Urothelium cell line (cell line): ENCODE measurements at places on chromosomes 6 and 20.

DNA sequence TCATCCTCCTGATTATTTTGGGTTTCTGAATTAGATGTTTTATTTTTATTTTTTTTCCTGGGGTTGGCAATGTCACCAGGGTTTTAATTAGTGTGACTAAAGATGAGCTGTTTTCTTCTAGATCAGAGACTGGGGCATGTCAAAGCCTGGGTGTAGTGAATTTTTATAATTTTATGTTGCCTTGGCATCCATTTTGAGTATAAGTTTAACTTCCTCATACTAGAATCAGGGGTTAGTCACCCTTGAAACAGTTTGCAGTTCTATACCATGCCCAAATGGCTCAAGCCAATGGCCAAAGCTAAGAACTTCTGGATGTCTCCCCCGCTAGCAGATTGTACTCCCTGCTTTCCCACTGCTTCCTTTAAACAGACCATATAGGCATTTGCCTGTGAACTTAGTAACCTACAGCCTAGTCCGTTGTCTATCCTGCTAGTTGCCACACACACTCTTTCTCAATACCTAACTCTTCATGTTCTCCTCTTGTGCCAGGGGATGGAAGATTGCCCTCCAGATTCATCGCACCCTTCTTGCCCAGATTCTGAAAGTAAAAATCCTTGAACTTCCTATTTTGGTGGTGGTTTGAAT is 54.5 kb downstream of the KIAA0408 start:
- no peak for DNase-seq

DNA sequence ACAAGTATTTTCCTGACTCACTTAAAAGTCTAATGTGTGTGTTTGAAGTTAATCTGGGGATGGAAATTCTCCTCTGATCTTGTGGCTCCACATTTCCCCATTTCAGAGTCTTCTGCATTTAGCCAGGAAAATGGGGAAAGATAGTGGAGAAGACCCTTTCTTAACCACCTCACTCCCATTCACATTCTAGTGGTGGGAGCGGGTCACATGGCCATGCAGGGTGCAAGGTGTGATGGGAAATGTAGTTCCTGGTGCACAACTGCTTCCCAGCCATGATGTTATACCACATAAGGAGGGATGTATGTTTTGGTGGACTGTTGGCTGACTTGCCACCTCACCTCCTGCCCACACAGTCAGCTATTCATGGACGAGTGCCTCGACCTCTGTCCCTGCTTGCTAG is 61.8 kb downstream of the BANF2 start:
- DNase-seq = no peak

DNA sequence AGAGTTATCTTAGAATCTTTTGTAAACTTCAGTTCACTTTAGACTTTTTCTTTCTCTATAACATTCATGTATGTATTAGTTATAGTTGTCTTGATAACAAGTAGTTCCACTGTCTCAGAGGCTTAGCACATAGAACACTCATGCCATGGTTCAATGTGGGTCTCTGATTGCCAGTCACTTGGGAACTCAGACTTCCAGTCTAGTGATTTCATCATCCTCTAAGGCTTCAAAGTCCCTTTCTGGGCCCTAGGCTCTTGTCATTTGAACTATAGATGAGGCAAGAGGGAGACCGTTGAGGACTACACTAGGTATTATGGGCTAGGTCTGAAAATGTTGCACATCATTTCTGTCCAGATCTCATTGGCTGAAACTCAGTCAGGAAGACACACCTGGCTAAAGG is 8.4 kb upstream of the EEF1E1 start:
- DNase-seq = no peak

DNA sequence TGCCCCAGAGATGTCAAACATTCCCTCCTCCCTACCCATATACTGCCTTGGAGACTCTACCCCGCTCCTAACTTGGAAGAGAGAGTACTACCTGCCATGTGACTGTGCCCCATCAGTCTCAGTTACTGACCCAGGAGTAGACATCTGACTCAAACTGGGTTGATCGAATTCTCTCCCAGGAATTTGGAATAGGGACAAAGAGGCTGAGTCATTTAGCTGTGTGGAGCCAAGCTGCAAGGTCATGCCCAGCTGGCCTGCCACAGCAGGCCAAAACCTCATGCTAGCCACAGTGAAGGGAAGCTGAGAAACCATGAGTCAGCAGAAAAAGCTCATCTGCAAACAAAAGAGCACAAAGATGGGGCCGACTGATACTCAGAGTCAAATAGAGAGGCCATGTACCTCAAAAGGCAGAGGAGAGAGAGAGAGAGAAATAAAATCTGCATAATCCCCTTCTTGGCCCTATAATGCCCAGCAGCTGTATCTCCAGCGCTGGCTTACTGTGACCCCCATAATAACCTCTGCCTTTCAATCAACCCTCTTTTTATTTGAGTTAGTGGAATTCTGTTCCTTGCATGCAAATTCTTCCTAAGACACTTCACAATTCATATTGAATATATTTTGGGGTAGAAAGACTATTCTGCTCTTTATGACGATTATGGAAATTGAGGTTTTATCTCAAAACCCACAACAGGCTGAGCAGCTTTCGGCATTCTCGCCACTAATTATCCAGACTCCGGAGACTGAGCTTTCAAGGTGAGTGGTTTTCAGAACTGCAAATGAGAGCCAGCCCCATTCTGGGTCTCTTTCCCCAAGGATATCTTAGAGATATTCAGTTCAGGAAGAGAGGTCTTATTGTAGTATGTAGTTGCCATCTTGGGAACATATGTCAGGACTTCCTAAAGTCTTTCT is 21.4 kb upstream of the AKIRIN2 start:
- peak; percentile 82 for DNase-seq

GRCh38 chr6:8100159-8100854 is 2.0 kb downstream of the EEF1E1 start:
- no peak for DNase-seq

GRCh38 chr6:129938249-129939020 is 77.3 kb upstream of the TMEM244 start:
- no peak for DNase-seq

- peak; percentile 35 for DNase-seq
Observed at GRCh38 chr6:170086639-170087420, 204.0 kb downstream of the DLL1 start.

DNA sequence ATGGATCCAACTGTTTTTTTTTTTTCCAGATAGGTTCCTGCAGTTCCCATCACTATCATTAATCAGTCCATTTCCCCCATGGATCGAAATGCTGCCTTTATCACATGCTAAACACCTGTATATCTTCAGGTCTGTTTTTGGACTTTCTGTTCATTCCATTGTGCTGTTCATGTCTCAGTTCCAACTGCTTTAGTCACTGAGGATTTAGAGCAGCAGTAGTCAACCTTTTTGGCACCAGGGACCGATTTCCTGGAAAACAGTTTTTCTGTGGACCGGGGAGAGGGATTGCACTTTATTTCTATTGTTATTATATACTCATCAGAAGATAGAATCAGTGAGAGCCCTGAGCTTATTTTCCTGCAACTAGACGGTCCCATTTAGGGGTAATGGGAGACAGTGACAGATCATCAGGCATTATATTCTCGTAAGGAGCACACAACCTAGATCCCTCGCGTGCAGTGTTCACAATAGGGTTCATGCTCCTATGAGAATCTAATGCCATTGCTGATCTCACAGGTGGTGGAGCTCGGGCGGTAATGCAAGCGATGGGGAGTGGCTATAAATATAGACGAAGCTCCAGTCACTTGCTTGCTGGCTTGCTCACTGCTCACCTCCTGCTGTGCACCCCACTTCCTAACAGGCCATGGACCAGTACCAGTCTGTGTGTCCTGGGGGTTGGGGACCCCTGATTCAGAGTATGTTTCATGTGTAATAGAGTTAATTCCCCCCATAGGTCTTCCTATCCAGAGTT is 46.0 kb downstream of the CAP2 start:
- DNase-seq = no peak
